Kidney (tissue), 22 donors: ENCODE measurements at places on chromosomes 11 and 22. TPM values are rescaled to one million over a fixed set of nuclear protein-coding genes. Genes with fewer than 3 reads are reported as not detected.

- peaks cover 21% of the 10 kb centered on the region for H3K4me1 ChIP-seq
- peaks cover 30% of the 10 kb centered on the region for H3K36me3 ChIP-seq
- H3K27me3 ChIP-seq = peaks cover 15% of the 10 kb centered on the region
- DNase-seq = peak; percentile 55
- H3K27ac ChIP-seq = peak overlapping the region; percentile 89
- peak overlapping the region; percentile 81 for H3K4me3 ChIP-seq
Observed at GRCh38 chr11:114061048-114061680, 1.7 kb downstream of the ZBTB16 start.

Gene GRIA4
- not detected for total RNA-seq

Gene SEC14L2
- 13.5 TPM for total RNA-seq

DNA sequence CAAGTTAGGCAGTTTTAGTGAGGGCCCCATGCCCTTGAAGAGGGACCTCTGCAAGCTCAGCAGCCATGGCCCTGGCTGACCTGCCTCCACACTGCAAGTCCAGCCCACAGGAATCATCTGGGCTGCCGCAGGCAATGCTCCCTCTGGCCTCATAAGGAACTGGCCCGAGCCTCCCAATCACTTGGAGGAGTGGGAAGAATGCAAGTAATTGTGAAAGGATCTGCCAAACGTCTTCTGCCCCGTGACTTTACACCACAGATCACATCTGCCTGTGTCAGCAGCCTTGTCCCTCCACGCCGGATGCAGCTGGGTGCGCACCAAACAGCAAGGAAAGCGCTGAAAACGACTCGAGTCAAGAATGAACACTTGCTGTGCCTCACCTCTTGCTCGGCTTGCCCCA lies 23.8 kb downstream of the OPCML start:
- no peak for DNase-seq
- H3K27me3 ChIP-seq = no peaks in the 10 kb centered on the region
- H3K4me3 ChIP-seq = no peak overlapping the region
- H3K27ac ChIP-seq = no peak overlapping the region
- no peaks in the 10 kb centered on the region for H3K4me1 ChIP-seq

Gene LDLRAD3
- total RNA-seq = 14.2 TPM

Gene KCNJ1
- 175 TPM for total RNA-seq

Gene NRIP3
- 1.6 TPM for total RNA-seq

Gene CADM1
- 33.5 TPM for total RNA-seq

DNA sequence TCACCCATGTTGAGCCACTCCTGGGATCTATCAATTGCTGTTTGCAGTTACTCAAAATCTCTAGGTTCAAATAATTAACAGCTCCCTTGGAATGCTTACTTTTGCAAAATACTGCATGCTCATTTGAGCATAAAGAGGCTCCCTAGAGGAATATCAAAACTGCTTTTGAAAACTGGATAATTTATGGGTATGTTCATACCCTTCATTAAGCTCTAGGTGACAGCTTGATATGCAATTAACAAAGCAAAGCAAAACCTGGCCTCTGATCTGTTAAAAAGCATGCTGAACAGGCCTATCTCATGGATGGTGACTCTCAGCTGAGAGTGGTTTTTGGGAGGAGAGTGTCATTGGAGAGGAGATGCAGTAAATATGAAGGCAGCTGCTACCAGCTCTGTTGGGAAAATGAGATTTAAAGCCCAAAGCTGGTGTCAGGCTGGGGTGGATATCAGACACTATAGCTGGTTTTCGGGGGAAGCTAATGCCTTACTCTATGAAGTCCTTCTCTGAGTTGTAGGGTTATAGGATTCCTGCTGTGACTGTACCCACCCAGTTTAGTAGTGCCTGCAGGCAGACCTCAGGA lies 110.9 kb downstream of the RASSF10 start:
- H3K4me1 ChIP-seq = no peaks in the 10 kb centered on the region
- no peaks in the 10 kb centered on the region for H3K27me3 ChIP-seq
- H3K4me3 ChIP-seq = no peak overlapping the region
- DNase-seq = no peak

DNA sequence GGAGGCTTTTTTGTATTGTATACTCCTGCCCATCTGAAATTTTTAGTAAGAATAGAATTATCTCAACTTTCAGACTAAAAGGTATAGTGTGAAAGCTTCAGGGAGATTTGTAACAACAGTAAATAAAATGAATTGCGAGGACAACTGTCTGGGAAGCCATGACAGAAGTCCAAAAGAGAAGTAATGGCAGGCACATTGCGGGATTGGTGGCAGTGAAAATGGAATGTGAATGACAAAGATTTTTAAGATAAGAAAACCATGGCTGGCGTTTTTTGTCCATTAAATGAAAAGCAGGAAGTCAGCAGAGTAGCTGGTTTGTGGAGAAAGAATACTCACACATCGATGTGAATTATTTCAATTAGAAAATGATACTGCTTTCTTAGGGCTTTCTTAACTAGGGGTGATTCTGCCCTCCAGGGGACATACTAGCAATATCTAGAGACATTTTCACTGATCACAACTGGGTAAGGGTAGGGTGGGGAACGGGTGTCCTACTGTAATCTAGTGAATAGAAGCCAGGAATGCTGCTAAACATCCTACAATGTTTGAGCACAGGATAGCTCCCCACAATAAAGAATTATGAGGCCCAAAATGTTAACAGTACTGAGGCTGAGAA lies 1.6 kb downstream of the NPAT start:
- H3K27me3 ChIP-seq = no peaks in the 10 kb centered on the region
- H3K27ac ChIP-seq = peak overlapping the region; percentile 26
- H3K36me3 ChIP-seq = no peaks in the 10 kb centered on the region
- H3K4me1 ChIP-seq = peaks cover 20% of the 10 kb centered on the region

Gene CPSF7
- 94.5 TPM for total RNA-seq

- DNase-seq = no peak
- no peak overlapping the region for H3K4me3 ChIP-seq
- no peaks in the 10 kb centered on the region for H3K27me3 ChIP-seq
- no peaks in the 10 kb centered on the region for H3K4me1 ChIP-seq
Observed at GRCh38 chr11:21646351-21646750, 546.5 kb upstream of the ANO5 start.

Gene POU2AF1
- total RNA-seq = 18.5 TPM

- peaks cover 2% of the 10 kb centered on the region for H3K36me3 ChIP-seq
- H3K4me3 ChIP-seq = no peak overlapping the region
- H3K27me3 ChIP-seq = no peaks in the 10 kb centered on the region
- H3K27ac ChIP-seq = no peak overlapping the region
- H3K4me1 ChIP-seq = no peaks in the 10 kb centered on the region
Observed at GRCh38 chr11:62151737-62152102, 27.9 kb downstream of the INCENP start.

Gene YAP1
- total RNA-seq = 106 TPM

- DNase-seq = peak; percentile 91
- no peaks in the 10 kb centered on the region for H3K27me3 ChIP-seq
- no peaks in the 10 kb centered on the region for H3K36me3 ChIP-seq
- peak overlapping the region; percentile 72 for H3K27ac ChIP-seq
Observed at GRCh38 chr11:2097356-2097997, 41.7 kb downstream of the IGF2 start.

Gene TESMIN
- 8.7 TPM for total RNA-seq

- H3K27me3 ChIP-seq = no peaks in the 10 kb centered on the region
- H3K27ac ChIP-seq = no peak overlapping the region
- H3K4me3 ChIP-seq = no peak overlapping the region
- H3K36me3 ChIP-seq = no peaks in the 10 kb centered on the region
Observed at GRCh38 chr11:76329084-76329648, 51.8 kb downstream of the THAP12 start.

Gene XKR3
- not detected for total RNA-seq

DNA sequence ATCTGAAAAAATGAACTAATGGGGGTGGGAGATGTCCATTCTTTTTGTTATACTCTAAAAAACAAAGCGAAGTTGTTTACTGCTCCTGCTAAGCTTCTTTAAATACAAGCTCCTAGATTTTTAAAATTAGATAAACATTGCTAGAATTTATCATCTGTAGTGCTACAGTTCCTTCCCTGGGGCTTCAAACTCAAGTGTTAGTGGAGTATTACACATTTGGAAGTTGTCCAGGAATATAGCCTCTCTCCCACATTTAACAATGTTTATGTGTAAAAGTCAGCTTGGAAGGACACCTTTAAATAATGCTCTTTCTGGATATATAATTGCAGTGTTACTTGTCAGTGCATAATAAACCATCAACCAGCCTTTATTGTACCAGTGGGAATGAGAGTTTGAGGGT lies 155.5 kb downstream of the SPON1 start:
- DNase-seq = no peak
- no peaks in the 10 kb centered on the region for H3K36me3 ChIP-seq
- H3K27ac ChIP-seq = no peak overlapping the region
- no peaks in the 10 kb centered on the region for H3K4me1 ChIP-seq
- H3K27me3 ChIP-seq = no peaks in the 10 kb centered on the region
- H3K4me3 ChIP-seq = no peak overlapping the region

- H3K36me3 ChIP-seq = no peaks in the 10 kb centered on the region
- no peak overlapping the region for H3K27ac ChIP-seq
- H3K4me3 ChIP-seq = no peak overlapping the region
- no peaks in the 10 kb centered on the region for H3K4me1 ChIP-seq
- no peaks in the 10 kb centered on the region for H3K27me3 ChIP-seq
Observed at GRCh38 chr11:123778511-123778910, 24.2 kb upstream of the OR6X1 start.

Gene PHOX2A
- not detected for total RNA-seq

DNA sequence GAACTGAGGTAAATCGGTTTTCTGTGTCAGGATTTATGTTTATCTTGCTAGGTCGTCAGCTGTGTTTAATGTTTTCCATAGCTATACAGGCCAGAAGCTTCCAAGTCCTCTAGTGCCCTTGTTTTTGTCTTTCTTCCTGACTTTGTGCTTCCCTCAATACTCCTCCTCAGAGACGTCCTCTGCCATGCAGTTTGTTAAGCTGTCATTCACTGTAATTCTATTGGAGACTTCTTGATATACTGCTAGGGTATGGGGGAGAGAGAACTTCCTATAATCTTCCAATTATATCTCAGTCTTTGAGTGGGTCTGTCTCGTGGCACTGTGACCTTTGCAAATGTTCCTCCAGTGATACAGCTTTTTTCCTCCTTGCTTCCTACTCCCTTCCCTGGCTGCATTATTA lies 327.3 kb upstream of the ANO5 start:
- H3K27ac ChIP-seq = no peak overlapping the region
- no peaks in the 10 kb centered on the region for H3K4me1 ChIP-seq
- H3K36me3 ChIP-seq = no peaks in the 10 kb centered on the region
- no peak for DNase-seq
- H3K27me3 ChIP-seq = no peaks in the 10 kb centered on the region

Gene OR5B21
- not detected for total RNA-seq

DNA sequence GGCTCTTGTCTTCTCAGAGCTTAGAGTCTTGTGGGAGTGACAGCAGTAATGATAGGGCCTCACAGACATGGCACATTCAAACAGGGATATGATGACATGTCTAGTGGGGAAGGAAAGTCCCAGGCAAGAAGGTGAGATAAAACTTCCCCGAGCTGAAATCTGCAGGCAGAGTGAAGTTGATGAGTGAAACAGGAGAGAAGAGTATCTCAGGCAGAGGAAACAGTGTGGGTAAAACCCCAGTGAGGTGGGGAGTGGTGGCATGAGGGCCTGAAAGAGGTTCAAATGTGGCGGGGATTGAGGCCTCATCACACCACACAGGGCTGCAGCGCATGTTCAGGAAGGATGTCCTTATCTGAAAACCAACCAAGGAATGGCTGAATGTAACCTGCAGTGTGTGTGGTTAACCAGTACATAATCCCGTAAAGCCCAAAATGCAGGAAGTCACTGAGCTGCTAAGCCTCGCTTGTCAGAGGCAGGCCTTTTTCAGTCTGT lies 153.8 kb upstream of the E2F8 start:
- no peaks in the 10 kb centered on the region for H3K27me3 ChIP-seq
- no peaks in the 10 kb centered on the region for H3K36me3 ChIP-seq
- H3K4me1 ChIP-seq = peaks cover 3% of the 10 kb centered on the region
- H3K4me3 ChIP-seq = no peak overlapping the region
- DNase-seq = no peak
